ENCODE measurements at places on chromosomes 2 and 18.

- peak; percentile 95 for DNase-seq
These were observed 49.9 kb upstream of the RNU4ATAC start for GRCh38 chr2:121480826-121481225.

DNA sequence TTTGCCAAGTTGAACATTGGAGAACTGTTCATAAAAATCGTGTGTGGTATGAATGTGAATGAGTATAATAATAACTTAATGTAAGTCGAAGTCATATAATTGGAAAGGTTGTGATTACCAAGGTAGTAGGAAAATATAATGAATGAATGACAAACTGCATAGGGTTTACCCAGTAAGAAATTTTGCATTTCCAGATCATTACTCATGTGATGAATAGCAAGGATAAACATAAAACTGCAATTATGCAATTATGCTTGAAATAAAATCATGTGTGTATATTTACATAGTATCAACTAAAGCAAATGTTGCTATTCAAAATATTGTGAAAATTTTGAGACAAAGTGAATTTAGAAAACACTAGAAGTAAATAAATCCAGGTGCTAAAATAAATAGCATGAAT, 1108.7 kb upstream of the TMEFF2 start:
- no peak for DNase-seq

- no peak for DNase-seq
These were observed 138.5 kb upstream of the LGALSL start for GRCh38 chr2:64315291-64315960.

DNA sequence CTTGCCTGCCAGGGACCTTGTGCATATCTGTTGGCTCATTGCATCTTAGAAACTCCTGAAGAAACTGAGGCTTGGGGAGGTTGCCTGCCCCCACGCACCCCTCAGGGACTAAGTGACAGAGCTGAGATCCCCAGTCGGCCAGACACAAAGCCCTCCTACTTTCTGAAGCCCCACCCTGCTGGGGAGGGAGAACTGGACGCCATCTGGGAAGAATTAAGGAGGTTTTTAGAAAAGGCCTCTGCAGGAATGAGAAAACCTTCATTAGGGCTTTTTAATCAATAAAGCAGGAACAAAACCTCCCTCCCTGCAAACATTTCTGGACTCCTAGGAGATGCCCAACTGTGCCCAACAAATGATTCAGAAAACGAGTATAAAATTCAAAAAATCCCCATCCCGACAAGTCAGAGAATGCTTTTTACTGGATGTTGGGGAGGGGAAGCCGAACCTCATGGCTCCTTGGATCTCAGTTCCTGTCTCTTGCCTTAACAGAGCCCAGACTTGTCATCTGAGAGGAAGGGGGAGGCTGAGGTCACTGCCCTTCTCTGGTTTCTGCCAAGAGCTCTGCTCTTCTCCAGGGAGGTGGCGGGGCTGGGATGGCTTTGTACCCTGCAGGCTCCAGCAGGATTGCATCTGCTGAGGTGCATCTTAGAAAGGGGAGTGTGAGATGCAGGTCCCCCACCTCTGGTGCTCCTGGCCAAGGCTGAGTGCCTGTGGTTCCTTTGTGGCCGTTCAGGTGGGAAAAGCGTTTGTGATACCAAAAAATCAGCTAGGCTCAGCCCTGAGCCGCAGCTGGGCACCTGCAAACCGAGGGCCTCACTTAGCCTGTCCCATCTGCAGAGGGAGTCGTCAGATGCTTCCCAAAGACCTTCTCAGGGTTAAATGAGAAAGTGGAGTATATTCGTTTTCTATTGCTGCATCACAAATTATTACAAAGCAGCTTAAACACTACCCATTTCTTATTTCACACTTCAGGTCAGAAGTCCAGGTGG, 142.4 kb downstream of the ZFP36L2 start:
- DNase-seq, result peak; percentile 72

- peak; percentile 22 for DNase-seq
These were observed 206.5 kb upstream of the NT5C1B start for GRCh38 chr2:18795906-18796305.

- DNase-seq, result no peak
These were observed 70.0 kb downstream of the TWSG1 start for GRCh38 chr18:9404565-9405060.

DNA sequence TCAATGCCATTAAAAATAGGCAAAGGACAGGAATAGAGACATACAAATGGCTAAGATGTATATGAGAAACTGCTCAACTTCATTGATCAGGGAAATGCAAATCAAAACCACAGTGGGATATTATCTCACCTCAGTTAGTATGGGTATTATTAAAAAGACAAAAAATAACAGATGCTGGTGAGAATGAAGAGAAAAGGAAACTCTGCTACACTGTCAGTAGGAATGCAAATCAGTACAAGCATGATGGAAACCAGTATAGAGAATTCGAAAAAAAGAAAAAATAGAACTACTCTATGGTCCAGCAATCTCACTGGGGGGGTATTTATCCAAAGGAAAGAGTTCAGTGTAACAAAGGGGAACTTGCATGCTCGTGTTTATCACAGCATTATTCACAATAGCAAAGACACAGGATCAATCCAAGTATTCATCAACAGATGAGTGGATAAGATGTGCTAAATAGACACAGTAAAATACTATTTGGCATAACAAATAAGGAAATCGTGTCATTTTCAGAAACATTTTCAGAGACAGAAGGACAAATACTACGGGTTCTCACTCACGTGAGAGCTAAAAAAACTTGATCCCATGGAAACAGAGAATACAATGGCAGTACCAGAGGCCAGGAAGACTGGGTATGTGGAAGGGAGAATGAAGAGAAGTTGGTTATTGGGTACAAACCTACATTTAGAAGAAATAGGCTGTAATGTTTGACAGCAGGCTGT, 60.6 kb downstream of the CCDC74A start:
- DNase-seq, result no peak

DNA sequence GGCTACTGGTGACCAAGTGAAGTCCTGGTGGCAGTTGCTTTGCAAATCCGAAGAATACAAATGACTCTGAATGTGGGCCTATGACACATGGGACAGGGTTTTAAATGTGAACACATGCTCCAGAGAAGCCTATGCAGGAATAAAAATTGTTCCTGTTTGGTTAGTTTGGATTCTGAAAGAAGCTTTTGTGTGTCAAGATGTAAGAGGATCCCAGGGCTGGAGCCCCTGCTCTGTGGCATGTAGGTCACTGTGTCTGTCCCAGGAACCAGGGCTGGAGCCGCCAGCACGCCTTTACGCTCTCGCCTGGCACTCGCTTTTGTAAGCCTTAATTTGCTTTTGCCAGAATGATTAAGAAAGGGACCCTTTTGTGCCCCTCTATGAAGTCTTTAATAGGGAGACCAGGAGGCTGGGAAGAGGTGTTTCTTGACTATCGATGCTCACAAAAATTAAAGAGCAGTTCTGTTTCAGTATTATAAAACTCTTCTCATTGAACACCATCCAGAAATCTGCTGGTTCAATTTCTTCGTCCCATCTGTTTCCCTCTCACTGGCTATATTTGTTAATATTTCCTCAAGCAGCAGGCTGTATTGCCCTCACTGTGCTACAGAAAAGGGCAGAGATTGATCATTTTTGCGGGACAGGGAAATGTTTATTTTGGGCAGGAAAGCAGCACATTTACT, 532.7 kb upstream of the POU3F3 start:
- no peak for DNase-seq

- DNase-seq, result no peak
These were observed 28.7 kb upstream of the KLF11 start for GRCh38 chr2:10014418-10015190.

GRCh38 chr2:142857256-142858164, 20.0 kb upstream of the KYNU start:
- DNase-seq, result no peak

GRCh38 chr18:1914489-1914888, 656.8 kb downstream of the METTL4 start:
- DNase-seq, result no peak

GRCh38 chr2:178392215-178392614, 58.8 kb downstream of the PRKRA start:
- DNase-seq, result no peak

DNA sequence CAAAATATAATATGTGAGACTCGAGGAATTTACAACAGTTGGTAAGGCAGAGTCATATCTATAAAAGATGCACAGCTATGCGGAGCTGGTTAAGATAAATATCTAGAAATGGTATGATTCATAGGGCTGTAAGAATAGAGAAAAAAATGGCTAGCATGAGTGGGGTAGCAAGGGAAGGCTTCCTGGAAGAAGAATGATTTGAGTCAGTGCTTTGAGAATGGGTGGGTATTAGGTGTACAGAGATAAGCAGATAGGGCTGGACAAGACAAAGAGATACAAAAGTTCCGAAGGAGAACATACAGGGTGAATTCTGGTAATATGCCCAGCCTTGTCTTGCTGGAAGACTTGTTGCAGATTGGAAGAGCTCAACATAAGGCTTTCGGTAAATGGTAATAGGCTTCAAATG, 291.5 kb upstream of the CCDC68 start:
- DNase-seq, result no peak
